ENCODE measurements at places on chromosomes 2 and 18. TPM values are rescaled to one million over a fixed set of nuclear protein-coding genes. Genes with fewer than 3 reads are reported as not detected.

DNA sequence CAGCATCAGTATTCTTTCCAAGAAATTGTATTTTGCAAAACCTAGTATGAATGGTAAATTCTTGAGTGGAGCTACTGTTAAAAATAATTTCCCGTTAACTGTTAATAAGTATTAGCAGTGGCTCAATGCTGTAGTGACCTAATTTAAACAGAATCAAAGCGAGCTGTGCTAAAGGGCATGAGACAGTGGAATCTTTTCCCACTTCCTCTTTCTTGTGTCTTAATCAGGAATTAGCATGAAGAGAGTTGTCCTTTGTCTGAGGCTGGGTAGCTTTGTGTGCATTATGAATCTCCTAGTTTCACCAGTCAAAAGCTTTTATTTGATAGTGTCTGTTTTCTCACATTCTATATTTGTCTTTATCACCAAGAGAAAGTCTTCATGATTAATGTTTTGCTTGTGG is 298.8 kb upstream of the GCFC2 start:
- H3K4me1 ChIP-seq: no peaks in the 10 kb centered on the region
- H3K36me3 ChIP-seq: no peaks in the 10 kb centered on the region
- no peak for DNase-seq
- H3K4me3 ChIP-seq: no peak overlapping the region

DNA sequence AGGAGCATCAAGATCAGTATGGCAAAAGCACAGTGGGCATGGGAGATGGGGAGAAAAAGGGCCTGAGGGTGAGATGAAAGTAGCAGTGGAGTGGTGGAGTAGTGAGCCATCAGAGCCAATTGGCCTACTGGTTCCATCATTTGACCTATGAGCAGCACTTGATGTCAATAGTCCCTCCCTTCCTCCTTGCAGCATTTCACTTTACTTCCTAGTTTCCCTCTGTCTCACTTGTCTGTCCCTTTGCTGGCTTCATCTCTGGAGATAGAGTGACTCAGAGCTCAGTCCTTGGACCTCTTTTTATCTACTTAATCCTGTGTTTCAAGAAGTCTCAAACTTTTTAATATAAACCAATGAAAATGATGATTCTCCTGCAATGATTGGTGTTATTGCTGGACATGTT is 32.1 kb downstream of the FBXO48 start:
- H3K27me3 ChIP-seq: peaks cover 5% of the 10 kb centered on the region
- no peak overlapping the region for H3K27ac ChIP-seq
- no peak overlapping the region for H3K4me3 ChIP-seq

- no peak for DNase-seq
- no peak overlapping the region for H3K4me3 ChIP-seq
- H3K36me3 ChIP-seq: peaks cover 8% of the 10 kb centered on the region
- no peaks in the 10 kb centered on the region for H3K27me3 ChIP-seq
- H3K27ac ChIP-seq: no peak overlapping the region
These were observed 88.5 kb downstream of the ICA1L start for GRCh38 chr2:202782940-202783558.

DNA sequence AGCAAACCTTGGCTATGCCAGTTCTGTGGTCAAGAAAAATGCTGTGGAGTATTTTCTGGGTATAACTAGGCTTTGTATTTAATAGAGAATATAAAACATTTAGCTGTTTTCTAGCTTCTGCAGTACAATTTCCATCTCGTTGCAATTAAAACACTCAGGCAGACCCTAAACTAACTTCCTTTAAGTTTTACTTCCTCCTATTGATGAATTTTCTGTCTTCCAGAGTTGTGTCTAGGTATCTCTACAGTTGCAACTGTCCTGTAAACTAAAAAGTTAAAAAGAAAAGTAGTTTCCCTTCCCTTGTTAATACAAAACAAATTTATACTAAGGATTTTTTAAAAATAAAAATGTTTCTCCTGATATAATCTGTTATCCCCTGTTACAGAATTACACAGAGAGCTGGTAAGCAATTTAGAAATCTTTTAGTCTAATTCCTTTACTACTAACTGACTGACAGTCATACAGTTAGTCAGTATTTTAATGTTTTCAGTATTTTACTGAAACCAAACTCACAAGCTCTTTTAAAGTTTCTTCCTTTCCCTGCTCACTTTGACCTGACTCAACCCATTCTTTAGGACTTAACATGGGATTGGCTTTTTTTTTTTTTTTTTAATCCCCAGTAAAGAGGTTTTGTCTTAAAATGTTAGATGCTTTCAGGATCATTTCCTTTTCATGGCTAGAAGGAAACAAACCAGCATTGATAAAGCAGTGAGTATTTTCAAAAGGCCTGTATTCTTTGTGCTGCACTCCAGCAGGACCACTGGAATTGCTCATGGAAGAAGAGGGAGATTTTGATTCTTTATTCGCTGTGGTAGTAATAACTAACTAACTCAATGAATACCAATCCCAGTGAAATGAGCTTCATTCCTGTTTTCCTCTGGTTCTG is 22.9 kb downstream of the ITGAV start:
- H3K27me3 ChIP-seq: no peaks in the 10 kb centered on the region
- no peak for DNase-seq
- no peak overlapping the region for H3K4me3 ChIP-seq
- H3K27ac ChIP-seq: no peak overlapping the region

Gene PLEK
- total RNA-seq: 9.5 TPM

Gene GDF7
- total RNA-seq: not detected

Gene NDUFB3
- total RNA-seq: 135 TPM
